ENCODE measurements at places on chromosomes 12 and 14. TPM values are rescaled to one million over a fixed set of nuclear protein-coding genes. Genes with fewer than 3 reads are reported as not detected.

MAP1LC3B2 gene
- 0.54 TPM for total RNA-seq

C14orf119 gene
- 44.6 TPM for total RNA-seq

KRT78 gene
- total RNA-seq, result not detected

TCL1B gene
- not detected for total RNA-seq

JPH4 gene
- total RNA-seq, result 0.77 TPM

PRB2 gene
- total RNA-seq, result not detected

FAM186B gene
- not detected for total RNA-seq

IL31 gene
- not detected for total RNA-seq

PAX9 gene
- not detected for total RNA-seq

GPX2 gene
- total RNA-seq, result not detected

LRTM2 gene
- total RNA-seq, result not detected

EPYC gene
- not detected for total RNA-seq

TTC6 gene
- total RNA-seq, result not detected

COPS7A gene
- total RNA-seq, result 30.0 TPM

INHBE gene
- total RNA-seq, result not detected

TMEM30B gene
- total RNA-seq, result 1.3 TPM

ABCC9 gene
- 0.07 TPM for total RNA-seq

C12orf56 gene
- total RNA-seq, result not detected

HOXC10 gene
- not detected for total RNA-seq

SLC17A8 gene
- not detected for total RNA-seq

STYK1 gene
- total RNA-seq, result 16.1 TPM

MOK gene
- total RNA-seq, result 3.6 TPM

SMIM41 gene
- total RNA-seq, result not detected

GLT1D1 gene
- total RNA-seq, result 0.70 TPM

PFDN5 gene
- 298 TPM for total RNA-seq

RAN gene
- 1,047 TPM for total RNA-seq

TAS2R20 gene
- 2.0 TPM for total RNA-seq

KCNC2 gene
- total RNA-seq, result not detected

CCNK gene
- total RNA-seq, result 82.9 TPM

FBRSL1 gene
- 48.6 TPM for total RNA-seq

SLCO1B1 gene
- total RNA-seq, result not detected

WNT1 gene
- total RNA-seq, result 0.87 TPM

RTL1 gene
- total RNA-seq, result not detected

MGST1 gene
- not detected for total RNA-seq

COCH gene
- total RNA-seq, result 1.9 TPM

GOLGA5 gene
- 19.7 TPM for total RNA-seq

KRT74 gene
- total RNA-seq, result not detected

GPR65 gene
- total RNA-seq, result 21.1 TPM

CPM gene
- total RNA-seq, result 1.1 TPM
